Activated CD8-positive, alpha-beta T cell treated with anti-CD3 and anti-CD28 coated beads for 36 hours (primary cell): ENCODE measurements at places on chromosomes 3 and 15. TPM values are rescaled to one million over a fixed set of nuclear protein-coding genes. Genes with fewer than 3 reads are reported as not detected.
A peak's percentile ranks its signal among the peaks of the same experiment; 100 is the strongest.

DNA sequence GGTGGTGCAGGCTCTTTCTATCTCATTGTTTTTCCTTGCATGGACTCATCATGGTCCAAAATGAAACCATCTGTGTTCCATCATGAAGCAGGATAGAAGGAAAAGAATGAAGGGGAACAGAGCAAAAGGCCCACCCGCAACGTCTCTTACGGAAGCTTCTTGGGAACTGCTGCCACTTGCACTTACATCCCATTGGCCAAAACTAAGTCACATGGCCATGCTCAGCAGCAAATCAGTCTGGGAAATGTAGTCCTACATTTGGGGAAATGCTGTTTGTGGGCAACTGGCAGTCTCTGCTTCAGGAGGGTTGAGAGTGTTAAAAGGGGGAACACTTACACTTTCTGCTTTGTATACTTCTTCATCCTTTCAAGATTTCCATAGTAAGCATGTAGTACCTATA is 191.6 kb downstream of the SV2B start:
- no peak overlapping the region for H3K27ac ChIP-seq
- H3K4me1 ChIP-seq = no peaks in the 10 kb centered on the region

- no peaks in the 10 kb centered on the region for H3K36me3 ChIP-seq
- H3K4me3 ChIP-seq = no peak overlapping the region
- no peak overlapping the region for H3K27ac ChIP-seq
- H3K27me3 ChIP-seq = peaks cover 7% of the 10 kb centered on the region
Observed at GRCh38 chr3:136211547-136211946, 15.4 kb upstream of the MSL2 start.

DNA sequence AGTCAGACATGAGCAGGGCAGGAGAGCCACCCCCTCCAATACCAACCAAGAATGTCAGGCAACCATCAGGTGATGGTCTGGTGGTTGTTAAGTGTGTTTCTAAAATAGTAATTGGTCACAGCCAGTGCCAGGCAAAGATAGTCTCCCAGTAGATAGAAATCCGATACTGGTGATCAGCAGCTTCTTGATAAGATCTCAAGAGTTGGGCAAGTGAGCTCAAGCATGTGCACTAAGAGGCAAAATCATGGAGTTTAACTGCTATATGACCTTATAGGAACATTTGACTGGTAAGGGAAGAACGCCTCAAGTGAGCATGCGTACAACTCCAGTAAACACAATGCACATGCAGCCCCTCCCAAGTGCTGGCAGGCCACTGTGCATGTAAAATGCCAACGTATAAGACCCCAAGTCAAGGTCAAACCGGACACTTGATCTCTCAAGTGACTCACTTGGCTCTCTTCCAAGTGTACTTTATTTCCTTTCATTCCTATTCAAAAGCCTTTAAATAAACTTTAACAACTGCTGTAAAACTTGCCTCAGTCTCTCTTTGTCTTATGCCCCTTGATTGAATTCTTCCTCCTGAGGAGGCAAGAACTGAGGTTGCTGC is 36.0 kb upstream of the CBLB start:
- H3K27me3 ChIP-seq = no peaks in the 10 kb centered on the region
- DNase-seq = no peak
- no peak overlapping the region for H3K4me3 ChIP-seq
- peaks cover 11% of the 10 kb centered on the region for H3K4me1 ChIP-seq
- H3K36me3 ChIP-seq = no peaks in the 10 kb centered on the region

- no peaks in the 10 kb centered on the region for H3K4me1 ChIP-seq
- H3K4me3 ChIP-seq = no peak overlapping the region
- H3K36me3 ChIP-seq = no peaks in the 10 kb centered on the region
- no peak overlapping the region for H3K27ac ChIP-seq
- no peaks in the 10 kb centered on the region for H3K27me3 ChIP-seq
- no peak for DNase-seq
Observed at GRCh38 chr3:22361521-22361920, 610.5 kb upstream of the ZNF385D start.

DNA sequence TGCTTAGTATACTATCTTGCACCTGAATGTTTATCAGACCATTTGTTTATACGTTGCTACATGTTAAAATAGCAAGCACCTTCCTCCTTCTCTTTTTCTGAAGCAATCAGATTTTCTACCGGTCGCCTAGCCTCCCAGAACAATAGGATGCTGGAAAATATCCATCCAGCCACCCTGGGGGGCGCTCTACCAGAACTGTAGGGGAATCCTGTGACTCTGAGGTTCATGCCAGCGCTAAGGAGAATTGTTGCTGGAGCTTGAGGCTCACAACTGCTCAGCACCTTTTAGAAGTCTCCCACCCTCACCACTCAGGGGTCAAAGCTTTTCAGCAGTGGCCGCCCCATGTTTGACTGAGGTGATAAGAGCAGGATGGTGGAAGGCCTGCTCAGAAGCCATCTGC is 27.5 kb downstream of the SQOR start:
- no peak for DNase-seq
- peaks cover 36% of the 10 kb centered on the region for H3K36me3 ChIP-seq
- no peaks in the 10 kb centered on the region for H3K27me3 ChIP-seq

DNA sequence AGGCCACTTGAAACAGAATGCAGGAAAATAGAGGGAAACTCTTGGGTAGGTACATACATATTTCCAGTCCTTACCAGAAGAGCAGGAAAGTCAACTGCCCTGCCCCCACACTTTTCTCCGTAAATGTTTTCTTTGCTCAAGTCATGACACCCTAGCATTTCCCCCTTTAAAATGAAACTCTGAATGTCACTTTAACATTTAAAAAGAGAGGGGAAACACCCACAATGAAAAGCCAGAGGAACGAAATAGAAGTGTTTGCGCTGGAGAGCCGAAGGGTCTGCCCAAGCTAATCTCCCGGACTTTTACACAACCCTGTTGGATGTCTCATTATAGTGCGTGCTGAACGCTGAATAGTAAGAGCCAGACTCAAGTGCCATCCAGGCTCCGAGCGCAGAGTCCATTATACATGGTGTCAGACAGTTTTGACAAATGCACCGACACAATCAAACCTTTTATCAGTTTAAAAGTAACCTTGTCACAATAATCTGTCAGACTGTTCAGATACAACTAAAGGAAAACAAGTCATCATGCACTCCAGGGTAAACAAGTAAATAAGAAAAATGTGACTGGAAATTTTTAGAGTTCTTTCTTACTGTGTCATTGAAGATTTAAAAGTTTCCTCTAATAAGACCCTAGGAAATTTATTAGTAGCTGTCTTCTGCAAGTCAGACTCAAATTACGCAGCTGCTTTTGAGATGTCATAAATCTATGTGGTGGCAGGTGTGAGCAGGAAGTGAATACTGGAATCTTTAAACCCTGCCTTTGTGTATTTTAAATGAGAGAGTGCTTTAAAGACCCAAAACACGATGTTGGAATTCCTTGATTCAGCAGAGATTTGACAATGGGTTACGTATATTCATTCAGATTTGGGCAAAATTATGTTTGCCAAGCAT is 159.8 kb downstream of the RBMS3 start:
- peaks cover 11% of the 10 kb centered on the region for H3K27me3 ChIP-seq
- H3K4me3 ChIP-seq = peak overlapping the region; percentile 10
- H3K36me3 ChIP-seq = no peaks in the 10 kb centered on the region
- H3K4me1 ChIP-seq = peaks cover 4% of the 10 kb centered on the region
- DNase-seq = no peak

DNA sequence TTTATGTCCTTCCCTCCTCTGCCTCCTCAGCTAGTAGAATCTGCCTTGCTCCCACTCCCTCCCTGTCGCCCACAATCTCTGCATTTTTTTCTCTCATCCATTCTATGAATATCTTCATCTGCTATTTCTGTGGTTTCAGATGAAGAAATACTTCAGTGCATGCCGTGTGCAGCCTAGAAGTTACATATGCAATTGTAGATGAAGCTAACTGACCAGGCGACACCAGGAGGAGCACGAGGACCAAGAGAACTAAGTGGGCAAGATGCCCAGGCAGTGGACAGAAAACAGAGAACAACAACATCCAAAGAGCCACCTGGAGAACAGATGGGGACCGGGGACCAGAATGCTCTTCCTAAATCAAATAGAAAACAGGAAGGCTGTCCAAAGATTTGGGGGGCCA is 121.4 kb upstream of the ATP11B start:
- H3K27me3 ChIP-seq = peaks cover 24% of the 10 kb centered on the region
- H3K36me3 ChIP-seq = no peaks in the 10 kb centered on the region
- no peak for DNase-seq
- no peak overlapping the region for H3K4me3 ChIP-seq
- H3K27ac ChIP-seq = no peak overlapping the region
- H3K4me1 ChIP-seq = no peaks in the 10 kb centered on the region

- peaks cover 52% of the 10 kb centered on the region for H3K36me3 ChIP-seq
- H3K27me3 ChIP-seq = no peaks in the 10 kb centered on the region
- DNase-seq = no peak
- no peak overlapping the region for H3K4me3 ChIP-seq
- H3K27ac ChIP-seq = peak overlapping the region; percentile 68
Observed at GRCh38 chr3:195511136-195511535, 32.0 kb downstream of the PPP1R2 start.

DNA sequence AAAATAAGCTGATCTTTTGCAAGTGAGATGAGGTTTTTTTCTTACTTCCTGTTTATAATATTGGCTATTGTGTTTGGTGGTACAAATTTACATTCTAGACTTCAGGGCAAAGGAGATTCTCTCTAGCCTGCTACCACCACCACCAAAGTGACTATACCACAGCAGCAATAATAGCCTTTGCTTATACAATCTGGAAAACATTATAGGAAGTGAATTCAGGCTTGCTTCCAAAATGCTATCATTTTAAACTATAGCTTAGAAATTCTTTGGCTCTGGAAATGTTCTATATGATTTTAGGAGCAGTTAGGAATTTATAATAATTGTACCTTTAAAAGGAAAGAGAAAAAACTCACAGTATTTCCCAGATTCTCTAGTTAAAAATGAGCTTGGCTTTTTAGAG is 94.4 kb downstream of the TFG start:
- peaks cover 9% of the 10 kb centered on the region for H3K27me3 ChIP-seq
- no peak overlapping the region for H3K27ac ChIP-seq
- DNase-seq = no peak
- H3K4me1 ChIP-seq = no peaks in the 10 kb centered on the region
- no peaks in the 10 kb centered on the region for H3K36me3 ChIP-seq

DNA sequence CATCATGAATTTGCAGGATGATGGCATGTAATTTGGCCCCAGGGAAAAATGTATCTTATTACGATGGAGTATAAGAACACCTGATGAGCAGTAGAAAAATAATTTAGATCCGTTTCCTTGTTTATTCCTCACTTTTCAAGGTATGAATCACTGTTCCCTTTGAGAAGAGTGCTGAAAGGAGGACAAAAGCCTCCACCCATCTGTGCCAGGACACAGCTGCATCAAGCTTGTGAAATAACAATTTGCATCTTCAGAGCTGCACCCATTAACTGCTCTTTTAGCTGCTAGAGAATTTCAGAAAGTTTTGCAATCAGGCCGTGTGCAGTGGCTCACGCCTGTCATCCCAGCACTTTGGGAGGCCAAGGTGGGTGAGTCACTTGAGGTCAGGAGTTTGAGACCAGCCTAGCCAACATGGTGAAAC is 9.6 kb downstream of the CLDND1 start:
- no peak overlapping the region for H3K4me3 ChIP-seq
- H3K27ac ChIP-seq = peak overlapping the region; percentile 28
- H3K27me3 ChIP-seq = no peaks in the 10 kb centered on the region
- peaks cover 73% of the 10 kb centered on the region for H3K36me3 ChIP-seq

GRCh38 chr3:81302045-81302444 is 459.4 kb downstream of the GBE1 start:
- no peak overlapping the region for H3K4me3 ChIP-seq
- no peaks in the 10 kb centered on the region for H3K36me3 ChIP-seq
- no peak overlapping the region for H3K27ac ChIP-seq
- H3K27me3 ChIP-seq = no peaks in the 10 kb centered on the region
- H3K4me1 ChIP-seq = no peaks in the 10 kb centered on the region

DNA sequence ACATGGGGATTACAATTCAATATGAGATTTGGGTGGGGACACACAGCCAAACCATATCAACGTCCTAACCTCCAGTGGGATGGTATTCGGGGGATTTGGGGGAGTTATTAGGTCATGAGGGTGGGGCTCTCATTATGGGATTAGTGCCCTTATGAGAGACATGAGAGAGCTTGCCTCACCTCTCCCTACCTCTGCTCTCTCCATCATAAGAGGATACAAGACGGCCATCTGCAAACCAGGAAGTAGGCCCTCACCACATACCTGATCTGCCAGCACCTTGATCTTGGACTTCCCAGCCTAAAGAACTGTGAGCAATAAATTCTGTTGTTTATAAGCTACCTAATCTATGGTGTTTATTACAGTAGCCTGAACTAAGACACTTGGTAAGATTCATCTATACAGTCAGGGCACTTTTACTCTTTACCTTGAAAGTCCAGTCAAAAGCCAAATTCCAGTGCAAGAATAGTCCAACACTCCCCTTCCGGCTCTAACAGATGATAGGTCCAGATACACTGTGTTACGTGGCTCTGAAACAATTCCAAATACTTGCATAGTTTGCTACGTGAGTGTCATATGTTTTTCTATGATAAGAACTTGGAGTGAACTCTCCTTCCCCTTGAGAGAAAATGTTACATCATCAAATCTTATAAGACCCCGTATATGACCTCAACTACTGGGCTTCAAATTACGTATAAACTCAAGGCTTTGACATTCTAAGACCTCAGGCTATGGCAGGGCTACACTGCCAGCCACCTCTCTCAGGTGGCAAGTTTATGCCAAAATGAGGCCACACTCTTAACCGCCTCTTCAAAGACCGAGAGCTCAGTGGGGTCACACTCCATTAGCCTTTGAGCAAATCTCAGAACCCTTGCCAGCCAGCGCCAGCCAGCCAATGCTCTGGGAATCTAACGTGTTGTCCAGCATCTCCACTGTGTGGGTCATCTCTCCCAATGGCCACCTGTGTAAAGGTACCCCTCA is 129.9 kb downstream of the XXYLT1 start:
- no peaks in the 10 kb centered on the region for H3K4me1 ChIP-seq
- no peak for DNase-seq
- no peak overlapping the region for H3K27ac ChIP-seq

- no peak for DNase-seq
- H3K27me3 ChIP-seq = peaks cover 23% of the 10 kb centered on the region
- no peak overlapping the region for H3K4me3 ChIP-seq
- no peak overlapping the region for H3K27ac ChIP-seq
- no peaks in the 10 kb centered on the region for H3K4me1 ChIP-seq
Observed at GRCh38 chr15:72852273-72852672, 68.7 kb upstream of the ADPGK start.

The TM4SF1 gene
- not detected for total RNA-seq

The TM4SF18 gene
- total RNA-seq = not detected

The OR5K2 gene
- total RNA-seq = not detected

The TRPM7 gene
- total RNA-seq = 38.2 TPM
